RPMI8226 (cell line): ENCODE measurements at places on chromosomes 1 and 21.

- no peak for DNase-seq
These were observed 781 bp upstream of the METTL13 start for GRCh38 chr1:171780583-171781175.

GRCh38 chr1:109667452-109668122, at the start of gene GSTM2:
Gene GSTM2, plus strand, starts transcription at chr1:109668057. Its CDS starts 59 bp downstream, at chr1:109668116.
- no peak for DNase-seq

DNA sequence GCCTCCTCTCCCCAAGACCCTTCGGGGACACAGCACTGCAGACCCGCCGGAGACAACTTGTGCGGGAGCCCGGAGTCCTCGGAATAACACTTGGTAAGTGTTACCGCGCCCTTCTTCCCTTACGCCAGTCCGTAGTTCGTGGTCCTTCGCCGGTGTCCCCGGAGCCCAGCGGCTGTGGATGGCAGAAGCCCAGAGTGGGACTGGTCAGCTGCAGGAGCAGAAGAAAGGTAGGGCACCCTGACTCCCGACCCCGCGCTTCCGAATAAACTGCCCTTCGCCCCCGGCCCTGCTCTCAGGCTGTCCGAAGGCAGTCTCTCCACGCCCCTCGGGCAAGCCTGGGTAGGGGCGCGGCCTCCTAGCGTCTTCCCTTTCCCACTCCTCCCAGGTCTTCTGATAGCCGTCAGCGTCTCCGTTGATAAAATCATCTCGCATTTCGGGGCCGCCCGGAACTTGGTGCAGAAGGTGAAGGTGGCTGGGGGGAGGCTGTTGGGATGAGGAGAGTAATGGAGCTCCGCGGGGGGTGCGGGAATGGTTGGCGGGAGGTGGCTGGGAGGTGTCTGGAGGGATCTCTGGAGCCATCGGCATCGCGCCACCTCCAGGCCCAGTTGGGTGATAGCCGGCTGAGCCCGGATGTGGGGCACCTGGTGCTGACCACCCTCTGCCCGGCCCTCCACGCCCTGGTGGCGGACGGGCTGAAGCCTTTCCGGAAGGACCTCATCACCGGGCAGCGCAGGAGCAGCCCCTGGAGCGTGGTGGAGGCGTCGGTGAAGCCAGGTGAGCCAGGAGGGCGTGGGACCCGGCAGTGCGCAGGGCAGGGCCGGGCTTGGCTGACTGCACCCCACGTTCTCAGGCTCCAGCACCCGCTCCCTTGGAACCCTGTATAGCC, 4.3 kb downstream of the RUSC1 start:
- DNase-seq: peak; percentile 50

GRCh38 chr1:116923421-116923820, 13.7 kb downstream of the PTGFRN start:
- DNase-seq: no peak

GRCh38 chr1:247180581-247180980, 8.8 kb upstream of the ZNF124 start:
- no peak for DNase-seq

- no peak for DNase-seq
These were observed 70.6 kb downstream of the TGFB2 start for GRCh38 chr1:218415726-218416125.

- no peak for DNase-seq
These were observed 13.5 kb upstream of the ADAMTSL4 start for GRCh38 chr1:150535511-150536287.

DNA sequence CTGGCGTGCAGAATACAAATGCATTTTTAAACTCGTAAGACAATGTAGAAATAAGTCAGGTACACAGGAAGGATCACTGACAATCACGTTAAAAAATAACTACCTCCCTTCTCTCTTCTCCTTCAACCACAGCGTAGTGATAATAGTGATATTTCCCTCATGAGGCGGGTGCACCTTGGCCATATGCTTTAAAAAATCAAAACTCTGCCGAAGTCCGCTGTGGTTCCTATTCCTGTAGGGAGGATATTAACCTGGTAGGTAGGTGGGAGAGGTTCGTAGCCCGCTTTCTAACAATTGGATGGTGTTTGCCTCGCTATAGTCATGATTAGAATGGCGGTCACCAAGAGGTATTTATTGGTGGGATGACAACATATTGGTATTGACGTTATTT, 732 bp downstream of the GREM2 start:
- DNase-seq: no peak
